Effector memory CD4-positive, alpha-beta T cell (primary cell): ENCODE measurements at places on chromosomes 2 and 18.

DNA sequence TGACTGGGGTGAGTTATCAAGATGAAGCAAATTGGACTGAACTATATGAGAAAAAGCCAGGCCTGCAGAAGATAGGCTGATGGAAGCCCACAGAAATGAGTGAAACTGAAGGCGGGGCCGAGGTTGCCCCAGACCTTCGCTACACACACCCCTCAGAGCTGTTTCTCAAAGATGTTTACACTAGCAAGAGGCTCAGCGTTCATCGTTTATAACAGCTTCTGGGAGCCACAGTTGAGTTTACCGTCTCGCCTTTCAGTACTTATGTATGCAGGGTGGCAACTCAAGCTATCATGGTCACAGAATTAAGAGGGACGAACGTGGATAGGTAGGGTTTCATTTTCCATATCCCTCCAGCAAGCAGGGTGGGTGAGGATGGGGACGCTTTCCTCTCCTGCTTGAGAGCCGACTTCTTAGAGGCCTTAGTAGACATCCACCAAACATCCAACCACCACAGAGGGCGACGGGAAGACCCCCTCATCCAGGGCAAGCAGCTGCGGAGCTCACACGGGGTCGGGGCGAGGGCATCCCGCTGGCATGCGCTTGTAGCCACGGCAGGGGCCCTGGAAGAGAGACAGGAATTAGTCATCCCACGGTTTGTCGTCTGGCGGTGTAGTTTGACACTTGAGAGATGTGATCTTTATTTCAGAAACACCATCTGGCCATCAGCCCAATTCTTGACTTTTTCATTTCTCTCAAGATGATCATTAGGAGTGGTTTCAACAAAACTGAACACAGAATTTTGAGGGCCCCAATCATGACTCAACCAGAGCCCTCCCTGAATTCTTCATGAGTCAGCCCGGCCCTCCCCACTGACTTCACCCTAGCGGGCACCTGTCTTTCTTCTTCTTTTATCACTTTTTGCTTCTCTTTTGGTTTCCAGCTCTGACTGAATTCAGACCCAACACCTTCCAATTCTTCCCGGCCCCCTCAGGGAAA, 109.1 kb upstream of the CTDP1 start:
- no peak for DNase-seq

DNA sequence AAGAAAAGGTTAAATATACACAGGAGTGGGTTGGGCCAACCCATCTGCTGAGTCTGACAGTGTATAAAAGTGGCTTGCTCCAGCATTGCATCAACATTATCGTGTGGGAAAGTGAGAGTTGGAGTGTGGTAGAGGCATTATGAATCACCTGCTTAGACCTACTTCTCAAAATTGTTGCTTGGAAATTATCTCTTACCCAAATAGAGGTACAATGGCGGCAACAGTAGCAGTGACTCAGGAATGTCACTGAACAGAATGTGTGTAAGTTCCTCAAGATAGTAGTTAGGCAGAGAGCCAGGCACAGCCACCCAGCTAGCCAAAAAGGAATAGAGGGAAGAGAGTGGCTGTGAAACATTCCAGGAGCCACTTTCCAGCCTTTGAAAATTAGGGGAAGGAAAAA, 616.0 kb downstream of the NUP35 start:
- no peak for DNase-seq

GRCh38 chr18:48727681-48728080, 188.8 kb downstream of the CTIF start:
- no peak for DNase-seq

GRCh38 chr2:100988630-100989417, 13.3 kb upstream of the RPL31 start:
- no peak for DNase-seq

- no peak for DNase-seq
These were observed 15.2 kb downstream of the AFG3L2 start for GRCh38 chr18:12361770-12362378.

DNA sequence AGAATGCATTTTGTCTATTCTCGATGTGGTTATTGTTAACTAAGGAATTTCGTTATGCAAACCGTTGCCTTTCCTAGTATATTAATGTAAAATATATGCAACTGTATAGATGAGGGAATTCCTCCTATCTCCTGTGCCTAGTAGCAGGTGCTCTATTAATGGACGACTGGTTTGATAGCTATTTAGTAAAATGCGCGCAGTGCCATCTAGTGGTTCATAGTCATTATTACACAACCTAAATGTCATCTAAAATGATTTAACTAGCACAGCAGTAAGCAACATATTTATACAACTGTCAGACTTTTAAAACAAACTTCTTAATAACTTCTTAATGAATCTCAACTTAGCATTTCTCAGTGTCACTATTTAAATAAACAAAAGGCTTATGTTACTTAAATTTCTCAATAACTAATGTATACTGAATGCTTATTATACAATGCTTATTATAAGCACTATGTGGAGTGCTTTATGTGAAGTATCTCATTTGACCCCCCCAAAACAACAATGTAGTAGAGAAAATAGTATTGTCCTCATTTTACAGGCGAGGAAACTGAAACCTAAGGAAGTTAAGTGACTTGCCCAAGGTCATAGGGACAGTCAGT, 77.9 kb downstream of the DTNA start:
- no peak for DNase-seq

- DNase-seq: no peak
These were observed 97.9 kb upstream of the ATL2 start for GRCh38 chr2:38474715-38475566.

GRCh38 chr2:237282568-237283128, 131.3 kb downstream of the COL6A3 start:
- DNase-seq: no peak

DNA sequence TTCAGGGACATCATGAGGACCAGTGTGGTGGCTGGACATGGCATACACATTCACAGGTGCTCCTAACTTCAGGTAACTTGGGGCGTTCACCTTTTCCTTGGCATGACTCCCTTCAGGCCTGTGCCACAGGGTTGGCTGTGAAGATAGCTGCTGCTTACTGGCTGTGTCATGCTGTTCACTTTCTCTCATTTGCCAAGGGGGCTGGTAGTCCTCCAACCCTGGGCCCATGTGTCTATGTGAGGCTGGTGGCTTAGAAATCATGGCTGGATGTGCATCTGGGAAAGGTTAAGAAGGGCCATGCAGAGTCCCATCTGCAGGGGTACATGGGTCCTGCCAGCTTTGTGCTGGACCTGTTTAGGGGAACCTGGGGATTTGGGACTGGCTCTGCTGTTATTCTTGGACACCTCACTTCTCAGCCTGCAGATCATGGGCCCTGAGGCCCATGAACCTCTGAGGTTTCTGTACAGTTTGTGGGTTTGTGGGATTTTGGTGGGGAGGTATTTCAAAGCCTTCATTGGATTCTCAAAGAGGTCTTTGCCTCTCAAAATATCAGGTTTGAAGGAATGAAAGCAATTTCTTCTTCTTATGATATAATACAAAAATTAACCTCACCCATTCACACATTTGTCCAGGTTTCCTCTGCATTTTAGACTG, 62.9 kb downstream of the FHOD3 start:
- DNase-seq: no peak

- no peak for DNase-seq
These were observed 201.3 kb downstream of the EIPR1 start for GRCh38 chr2:3176071-3176868.

DNA sequence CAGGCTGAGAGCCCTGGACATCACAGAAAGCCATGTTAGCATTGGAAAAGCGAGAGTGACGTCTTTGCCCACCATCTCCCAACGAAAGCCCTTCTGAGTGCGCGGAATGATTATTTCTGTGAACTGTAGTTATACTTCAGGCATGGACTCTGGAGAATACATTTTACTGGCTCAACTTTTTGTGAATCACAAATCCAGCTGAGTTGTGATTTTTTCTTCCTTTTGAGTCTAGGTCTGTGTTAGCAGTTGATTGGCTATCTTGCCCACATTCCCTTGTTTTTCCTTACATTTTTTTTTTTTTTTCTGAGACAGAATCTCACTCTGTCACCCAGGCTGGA, 183.1 kb downstream of the INO80D start:
- DNase-seq: no peak

DNA sequence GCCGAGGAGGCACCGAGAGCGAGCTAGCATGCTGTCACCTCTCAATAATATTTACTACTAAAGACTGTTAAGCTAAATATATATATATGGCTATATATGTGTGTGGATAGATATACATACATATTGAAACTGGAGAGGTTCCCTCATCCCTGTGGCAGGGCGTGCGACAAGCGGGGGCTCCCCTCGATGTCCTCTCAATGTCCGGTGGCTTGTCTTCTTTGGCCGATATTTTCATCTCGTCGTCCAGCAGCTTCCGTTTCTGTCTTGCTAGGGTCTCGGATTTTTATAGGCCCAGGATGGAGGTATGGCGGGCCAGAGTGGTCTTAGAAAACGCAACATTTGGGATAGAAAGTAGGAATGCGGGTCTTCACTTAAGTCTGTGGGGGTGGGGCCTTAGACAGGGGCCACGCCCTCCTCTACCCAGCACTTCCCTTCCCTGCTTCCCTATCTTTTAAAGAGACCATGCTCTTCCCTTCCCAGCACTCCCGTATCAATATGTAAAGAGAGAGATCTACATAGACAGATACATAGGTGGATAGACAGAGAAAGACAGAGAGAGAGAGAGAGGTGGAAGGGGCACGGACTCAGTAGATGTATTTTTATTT, 866.8 kb downstream of the DSC3 start:
- no peak for DNase-seq

DNA sequence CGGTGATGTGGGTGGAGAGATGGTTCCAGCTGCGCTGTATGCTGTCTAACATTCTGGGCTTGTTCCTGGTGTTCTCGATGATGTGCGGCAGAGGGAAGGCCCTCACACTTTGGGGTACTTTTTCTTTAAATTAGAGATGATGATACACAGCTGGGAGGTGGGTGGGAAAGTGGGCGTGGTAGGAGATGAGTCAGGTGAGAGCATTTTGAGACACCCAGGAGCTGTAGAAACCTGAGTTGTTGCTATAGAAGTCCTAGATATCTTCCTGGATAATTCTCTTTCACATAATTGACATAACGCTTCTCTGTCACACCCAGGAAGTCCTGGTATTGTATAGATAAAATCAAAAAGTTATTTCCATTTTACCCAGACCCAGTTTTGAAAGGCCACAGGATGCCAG, 103.8 kb upstream of the ALKAL2 start:
- no peak for DNase-seq

DNA sequence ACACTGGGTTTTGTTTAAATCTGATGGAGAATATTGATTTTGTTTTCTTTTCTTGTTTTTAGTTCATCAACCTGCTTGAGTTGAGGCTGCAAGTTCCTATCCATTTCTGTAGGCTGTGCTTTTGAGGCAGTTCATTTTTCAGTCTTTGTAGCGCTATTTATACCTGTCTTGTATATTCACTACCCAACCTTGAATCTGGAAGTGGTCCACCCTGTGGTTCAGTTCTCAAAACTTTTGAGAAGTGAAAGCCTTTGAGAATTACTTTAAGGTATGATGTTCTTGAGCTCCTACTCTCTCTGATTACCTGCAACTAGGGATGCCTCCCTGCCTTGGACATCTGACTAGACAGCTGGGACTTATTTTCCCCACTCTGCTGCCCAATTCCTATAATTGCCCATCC, 53.5 kb upstream of the KCNE4 start:
- no peak for DNase-seq

DNA sequence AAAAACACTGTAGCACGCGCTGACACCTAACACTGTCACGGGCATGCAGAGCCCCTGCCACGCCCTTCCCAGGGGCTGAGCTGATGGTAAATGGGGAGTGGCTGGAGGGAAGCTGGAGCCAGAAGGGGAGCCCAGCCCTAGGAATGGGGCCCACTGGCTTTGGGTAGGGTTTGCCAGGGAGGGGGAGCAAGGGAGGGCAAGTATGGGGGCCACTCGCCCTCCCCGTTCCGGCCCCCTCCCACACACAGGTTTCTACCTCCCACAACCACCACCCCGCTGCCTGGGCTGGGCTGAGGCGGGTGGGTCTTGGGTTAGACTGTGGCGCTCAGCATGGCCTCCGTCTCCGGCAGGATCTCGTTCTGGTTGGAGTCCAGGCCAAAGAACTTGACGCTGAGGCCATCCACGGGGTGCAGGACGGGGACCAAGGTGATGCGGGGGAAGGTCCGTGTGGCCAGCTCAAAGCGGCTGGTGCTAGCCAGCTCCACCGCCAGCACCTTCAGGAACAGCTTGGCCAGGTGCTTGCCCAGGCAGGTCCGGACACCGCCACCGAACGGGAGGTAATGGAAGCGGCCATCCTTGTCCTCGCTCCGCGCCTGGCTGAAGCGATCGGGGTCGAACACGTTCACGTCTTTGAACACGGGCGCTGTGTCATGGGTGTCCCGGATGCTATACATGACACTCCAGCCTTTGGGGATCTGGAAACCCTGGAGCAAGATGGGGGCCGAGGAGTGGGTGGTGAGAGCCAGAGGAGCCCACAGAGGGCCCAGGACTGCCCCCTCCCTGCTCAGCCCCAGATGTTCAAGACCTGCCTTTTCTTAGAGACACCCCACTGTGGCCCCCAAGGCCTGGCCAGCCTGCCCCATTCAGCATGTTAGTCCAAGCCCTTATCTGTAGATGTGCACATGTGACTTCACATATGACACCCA, 15.5 kb downstream of the CYP26B1 start:
- no peak for DNase-seq

- DNase-seq: no peak
These were observed 9.0 kb downstream of the PRKAG3 start for GRCh38 chr2:218822622-218823021.

GRCh38 chr2:129281791-129282530, 697.5 kb upstream of the RAB6C start:
- no peak for DNase-seq

DNA sequence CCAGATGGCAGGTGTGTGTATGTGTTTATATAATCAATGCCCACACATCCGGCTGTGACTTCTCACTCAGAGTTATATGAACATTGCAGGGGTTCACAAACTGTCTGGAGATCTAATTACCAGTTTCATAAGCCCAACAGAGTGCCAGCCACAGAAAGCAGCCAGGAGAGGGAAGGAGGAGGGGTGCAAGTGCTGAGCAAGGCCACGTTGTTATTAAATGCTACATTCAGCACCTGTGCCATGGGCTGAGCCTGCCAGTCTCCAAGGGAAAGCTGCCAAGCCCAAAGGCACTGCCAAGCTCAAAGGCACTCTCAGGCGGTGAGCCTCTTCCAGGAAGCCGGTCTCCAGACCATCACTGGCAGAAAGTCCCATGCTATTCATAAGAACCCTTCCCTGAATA, 17.4 kb downstream of the XDH start:
- DNase-seq: no peak

GRCh38 chr2:6748406-6749067, 117.2 kb downstream of the CMPK2 start:
- DNase-seq: no peak

DNA sequence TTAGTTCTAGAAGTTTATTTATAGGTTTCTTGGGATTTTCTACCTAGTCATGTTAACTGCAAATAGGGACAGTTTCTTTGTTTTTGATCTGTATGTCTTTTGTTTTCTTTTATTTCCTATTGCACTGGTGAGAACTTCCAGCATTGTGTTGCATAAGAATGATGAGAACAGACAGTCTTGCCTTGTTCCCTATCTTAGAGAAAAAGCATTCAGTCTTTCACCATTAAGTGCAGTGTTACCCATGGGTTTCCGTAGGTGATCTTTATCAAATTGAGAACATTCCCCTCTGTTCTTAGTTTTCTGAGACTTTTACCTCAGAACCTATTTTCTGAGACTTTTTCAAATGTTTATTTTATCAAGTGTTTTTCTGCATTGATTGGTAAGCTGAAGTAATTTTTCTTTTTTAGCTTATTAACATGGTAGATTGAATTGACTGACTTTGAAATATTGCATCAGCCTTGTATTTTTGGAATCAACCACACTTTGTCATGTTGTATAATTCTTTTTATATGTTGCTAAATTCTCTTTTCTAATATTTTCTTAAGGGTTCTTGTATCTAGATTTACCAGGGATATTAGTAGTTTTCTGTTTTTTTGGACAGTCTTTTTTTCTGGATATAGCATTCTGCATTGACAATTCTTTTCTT, 17.2 kb downstream of the MFSD6 start:
- DNase-seq: no peak
